ENCODE measurements at places on chromosomes 6 and 20.

- DNase-seq: no peak
These were observed 49.2 kb downstream of the CDH26 start for GRCh38 chr20:60007464-60007863.

GRCh38 chr6:170073846-170074245, 217.0 kb downstream of the DLL1 start:
- no peak for DNase-seq

DNA sequence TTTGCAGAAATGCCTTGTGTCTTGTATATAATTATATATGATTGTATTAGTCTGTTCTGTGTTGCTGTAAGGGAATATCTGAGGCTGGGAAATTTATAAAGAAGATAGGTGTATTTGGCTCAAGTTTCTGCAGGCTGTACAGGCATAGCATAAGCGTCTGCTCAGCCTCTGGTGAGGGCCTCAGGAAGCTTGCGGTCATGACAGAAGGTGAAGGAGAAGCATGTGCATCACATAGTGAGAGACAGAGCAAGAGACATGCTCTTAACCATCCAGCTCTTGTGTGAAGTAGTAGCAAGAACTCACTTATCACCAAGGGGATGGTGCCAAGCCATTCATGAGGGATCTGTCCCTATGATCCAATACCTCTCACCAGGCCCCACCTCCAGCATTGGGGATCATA, 6.5 kb downstream of the DCBLD1 start:
- no peak for DNase-seq

DNA sequence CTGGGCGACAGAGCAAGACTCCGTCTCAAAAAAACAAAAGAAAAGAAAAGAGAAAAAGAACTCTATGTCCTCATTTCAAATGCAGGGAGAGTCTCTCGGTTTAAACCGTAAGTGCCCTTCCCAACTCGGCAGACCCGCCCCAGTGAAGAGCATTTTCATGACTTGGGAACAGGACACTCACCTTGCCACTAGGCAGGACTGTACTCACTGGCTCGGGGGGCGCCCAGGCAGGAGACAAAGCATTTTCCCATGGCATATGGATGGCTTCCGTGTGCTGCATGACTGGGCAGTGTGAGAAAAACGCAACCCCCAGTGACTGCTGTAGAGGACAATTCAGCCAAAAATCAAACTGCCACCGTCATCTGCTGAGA, 23.7 kb upstream of the MRGBP start:
- DNase-seq: no peak

DNA sequence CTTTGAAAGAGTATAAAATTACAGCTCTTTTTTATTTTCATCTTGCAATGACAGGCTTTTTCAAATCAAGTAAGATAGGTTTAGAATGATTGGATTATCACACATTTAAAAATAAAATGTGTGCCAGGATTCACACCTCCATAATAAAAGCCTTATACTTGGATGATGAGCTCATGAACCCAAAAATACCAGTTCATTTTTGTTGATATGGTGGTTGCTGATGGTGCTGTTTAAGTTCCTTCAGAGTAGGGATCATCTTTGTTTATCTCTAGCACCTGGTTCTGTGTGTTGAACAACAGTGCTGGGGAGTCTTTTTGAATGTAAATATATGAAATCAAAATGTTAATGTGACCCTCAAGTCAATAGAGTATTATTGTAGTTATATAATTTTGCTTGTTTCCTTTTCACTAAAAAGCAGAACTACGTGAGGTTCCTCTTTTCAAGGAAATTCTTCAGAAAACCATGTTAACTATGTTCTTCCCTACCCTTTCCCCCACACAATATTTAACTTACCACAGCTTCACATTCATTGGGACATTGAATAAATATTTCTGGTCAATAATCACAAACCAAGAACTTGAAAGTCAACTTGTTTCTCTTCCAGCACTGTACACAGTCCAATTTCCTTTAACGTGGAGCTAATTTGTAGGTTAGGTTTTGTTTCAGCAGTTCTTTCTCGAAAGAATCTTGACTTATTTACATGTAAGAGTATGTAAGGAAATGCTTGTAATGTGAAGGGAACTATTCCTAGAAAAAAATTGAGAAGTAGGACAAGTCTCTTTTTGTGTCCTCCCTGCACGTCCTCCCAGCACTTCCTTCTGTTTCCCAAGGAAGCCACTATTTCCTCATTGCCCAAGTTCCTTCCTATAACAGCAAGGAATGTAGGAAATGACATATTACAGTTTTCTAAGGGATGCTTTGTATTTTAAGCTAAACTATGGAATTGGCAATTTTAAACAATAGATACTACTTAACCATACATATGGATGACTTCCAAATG, 945.9 kb upstream of the CITED2 start:
- DNase-seq: no peak

DNA sequence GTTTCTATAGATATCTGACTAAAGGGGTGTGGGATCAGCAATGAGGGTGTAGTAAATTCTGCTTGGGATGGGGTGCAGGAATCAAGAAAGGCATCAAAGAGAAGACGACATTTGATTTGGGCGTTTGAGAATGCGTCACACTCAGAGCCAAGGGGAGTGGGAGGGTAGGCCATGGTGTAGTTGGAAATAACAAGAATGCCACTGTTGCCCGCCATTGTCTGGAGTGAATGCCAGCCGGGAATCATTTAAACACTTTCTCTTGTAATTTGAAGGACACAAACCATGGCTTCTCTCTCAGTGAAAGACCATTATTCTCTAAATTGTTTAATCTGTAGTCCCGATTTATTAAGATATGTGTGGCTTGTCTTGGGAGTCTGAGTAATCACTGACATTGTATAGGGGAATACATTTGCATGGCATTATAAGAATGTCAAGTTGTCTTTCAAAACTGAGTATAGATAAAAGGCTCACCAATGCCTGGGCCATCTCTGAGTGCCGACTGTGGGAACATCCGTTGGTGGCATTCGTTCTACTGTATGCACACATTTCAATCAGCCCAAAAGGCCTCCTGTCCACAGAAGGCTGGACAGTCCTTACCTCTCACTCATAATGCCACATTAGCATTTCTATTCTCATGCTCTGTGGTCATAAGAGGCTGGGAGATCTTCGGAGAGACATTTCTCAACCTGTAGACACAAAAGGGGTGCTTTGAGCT, 777.8 kb downstream of the KIF16B start:
- DNase-seq: no peak

- peak; percentile 62 for DNase-seq
These were observed 422.7 kb downstream of the NKAIN2 start for GRCh38 chr6:124226396-124226795.

DNA sequence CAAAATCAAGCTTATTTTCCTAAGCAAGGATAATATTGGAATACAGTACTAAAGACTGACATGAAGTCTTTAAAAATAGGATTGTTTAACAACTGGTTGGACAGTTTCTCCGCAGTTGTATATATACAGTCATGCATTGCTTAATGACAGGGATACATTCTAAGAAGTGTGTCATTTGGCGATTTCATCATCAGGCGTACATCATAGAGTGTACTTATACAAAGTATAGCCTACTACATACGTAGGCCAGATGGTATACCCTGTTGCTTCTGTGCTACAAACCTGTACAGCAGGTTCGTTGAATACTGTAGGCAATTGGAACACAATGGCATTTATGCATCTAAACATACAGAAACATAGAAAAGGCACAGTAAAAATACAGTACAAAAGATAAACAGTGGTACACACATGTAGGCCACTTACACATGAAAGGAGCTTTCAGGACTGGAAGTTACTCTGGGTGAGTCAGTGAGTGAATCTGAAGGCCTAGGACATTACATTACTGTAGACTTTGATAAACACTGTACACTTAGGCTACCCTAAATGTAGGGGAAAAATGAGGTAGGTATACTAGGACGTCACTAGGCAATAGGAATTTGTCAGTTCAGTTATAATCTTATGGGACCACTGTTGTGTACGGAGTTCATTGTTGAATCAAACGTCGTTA, 20.1 kb downstream of the HECA start:
- DNase-seq: no peak

GRCh38 chr20:20085071-20085470, 32.7 kb downstream of the CFAP61 start:
- DNase-seq: no peak

GRCh38 chr6:8329562-8329961, 105.8 kb downstream of the SLC35B3 start:
- DNase-seq: no peak

- DNase-seq: no peak
These were observed 7.5 kb downstream of the CCM2L start for GRCh38 chr20:32017711-32018251.

DNA sequence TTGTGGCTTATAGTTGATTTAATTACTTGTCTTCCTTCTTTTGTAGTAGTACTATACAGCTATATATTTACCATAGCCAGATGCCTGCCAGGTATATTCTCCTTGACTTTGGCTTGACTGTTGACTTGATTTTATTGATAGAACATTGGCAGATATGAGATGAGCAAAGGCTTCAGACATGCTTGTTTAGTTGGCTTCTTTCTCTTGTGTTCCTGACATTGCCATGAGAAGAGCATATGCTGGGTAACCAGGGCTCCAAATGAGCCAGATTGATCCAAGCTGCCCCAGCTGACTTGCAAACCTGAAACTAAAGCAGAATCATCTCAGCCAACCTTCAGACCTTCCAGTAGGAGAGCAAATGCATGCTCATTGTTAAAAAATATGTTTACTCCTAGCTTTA, 508.1 kb upstream of the BTBD3 start:
- DNase-seq: no peak

DNA sequence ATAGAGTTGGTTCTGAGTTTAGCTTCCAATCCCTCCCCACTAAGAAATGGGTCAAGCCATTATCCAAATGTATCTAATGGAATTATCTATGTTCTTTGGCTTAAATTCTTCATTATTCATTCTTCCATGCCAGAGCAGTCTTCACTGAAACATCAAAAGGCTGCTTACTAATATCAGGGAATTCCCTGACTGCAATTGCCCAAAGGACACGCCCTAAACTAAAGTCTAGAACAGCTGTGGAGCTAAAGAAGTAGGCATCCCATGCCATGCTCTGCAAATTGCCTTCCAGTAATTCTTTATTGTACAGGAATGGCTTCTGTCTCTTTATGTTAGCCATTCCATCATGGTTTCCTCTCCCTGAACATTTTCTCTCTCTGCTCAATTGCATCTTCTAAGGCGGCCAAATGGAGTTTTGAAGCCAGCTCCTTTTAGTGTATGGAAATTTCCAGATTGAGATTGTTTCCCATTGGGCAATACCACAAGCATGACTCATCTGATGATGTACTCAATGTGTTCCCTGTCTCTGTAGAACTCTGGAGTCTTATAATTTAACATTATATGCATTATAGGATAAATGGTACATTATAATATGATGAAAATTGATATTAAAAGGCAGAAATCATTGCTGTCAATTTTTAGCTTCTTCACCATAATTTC, 28.8 kb upstream of the TSHZ2 start:
- DNase-seq: no peak

DNA sequence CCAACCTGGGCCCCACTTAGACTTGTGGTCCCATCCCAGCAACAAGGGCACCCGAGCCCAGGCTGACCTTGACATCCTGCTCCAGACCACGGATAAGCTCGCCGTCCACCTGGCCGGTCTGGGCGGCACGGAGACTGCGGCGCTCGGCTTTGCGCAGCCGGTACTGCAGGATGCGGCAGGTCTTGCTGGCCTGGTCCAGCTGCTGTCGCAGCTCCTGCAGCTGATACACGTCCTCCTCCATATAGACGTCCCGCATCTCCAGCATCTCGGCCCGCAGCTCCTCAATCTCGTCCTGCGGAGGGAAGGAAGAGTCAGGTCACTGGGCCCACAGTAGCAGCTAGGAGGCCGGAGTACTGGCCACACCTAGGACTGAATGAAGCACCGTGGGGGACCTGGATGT, 36.8 kb upstream of the TLDC2 start:
- no peak for DNase-seq
